ENCODE measurements at places on chromosomes 5 and 9.

DNA sequence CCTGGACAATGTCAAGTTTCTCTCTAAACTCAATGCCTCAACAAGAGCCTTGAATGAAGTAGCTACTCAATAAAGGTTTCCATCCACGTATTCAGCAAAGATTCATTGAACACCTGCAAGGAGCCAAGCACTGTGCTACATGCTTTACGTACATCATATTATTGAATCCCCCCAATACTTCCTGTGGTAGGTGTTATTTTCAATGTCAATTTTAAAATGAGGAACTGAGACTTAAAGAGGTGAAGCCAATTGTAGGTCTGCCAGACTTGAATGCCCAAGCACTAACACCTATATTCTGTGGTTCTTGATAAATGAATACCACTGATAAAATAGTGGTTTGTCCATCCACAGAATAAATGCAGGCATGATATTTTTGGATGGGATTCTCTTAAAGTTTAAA, 162.3 kb downstream of the DRD1 start:
- DNase-seq, result no peak

DNA sequence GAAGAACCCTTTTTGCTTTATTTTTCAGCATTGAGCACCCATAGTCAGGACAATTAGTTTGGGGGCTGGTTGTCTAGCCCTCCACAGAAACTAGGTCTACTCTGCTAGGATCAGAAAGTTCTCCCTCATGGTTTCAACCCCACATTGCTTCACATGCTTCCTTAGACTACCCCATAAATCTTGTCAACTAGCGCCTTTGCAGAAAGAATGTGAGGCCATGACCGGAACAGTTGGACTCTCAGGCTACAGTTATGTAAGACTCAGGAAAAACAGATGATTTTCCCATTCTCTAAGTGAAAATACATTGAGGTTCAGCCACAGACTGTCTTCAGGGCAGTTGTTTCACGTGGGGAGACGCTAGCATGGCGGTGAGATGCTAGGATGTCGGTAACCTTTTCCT, 255.6 kb downstream of the NR3C1 start:
- no peak for DNase-seq

- DNase-seq, result no peak
Measured at GRCh38 chr5:172806897-172807672, 27.0 kb upstream of the ERGIC1 start.

DNA sequence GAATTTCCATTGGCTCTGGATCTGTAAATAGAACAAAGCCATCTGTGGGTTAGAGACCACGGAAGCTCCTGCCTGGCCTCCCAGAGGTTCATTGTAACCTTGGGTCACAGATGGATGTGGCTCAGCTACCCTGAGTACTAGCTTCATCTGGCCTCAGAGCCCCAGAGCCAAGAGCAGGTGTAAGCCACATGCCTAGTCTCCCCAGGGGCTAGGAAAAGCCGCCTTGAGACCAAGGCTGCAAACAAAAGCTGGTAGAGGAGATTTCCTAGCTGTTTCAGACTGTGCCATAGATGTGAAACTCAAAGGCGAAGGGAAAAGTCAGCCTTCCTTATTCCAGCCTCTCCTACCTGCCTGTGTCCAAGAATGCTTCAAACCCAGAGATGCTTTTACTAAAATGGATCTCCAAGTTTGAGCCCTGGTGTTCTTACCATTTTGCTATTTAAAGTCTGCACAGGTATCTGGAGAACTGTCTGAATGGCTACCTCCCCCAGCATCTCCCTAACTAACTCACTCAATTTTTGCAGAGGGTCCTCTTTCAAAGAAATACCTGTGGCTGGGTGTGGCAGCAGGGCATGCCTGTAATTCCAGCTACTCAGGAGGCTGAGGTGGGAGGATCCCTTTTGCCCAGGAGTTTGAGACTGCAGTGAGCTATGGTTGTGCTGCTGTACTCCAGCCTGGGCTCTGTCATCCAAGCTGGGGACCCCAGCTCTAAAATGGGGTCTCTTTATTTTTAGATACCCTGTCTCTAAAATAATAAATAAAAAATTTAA, 42.3 kb upstream of the MAP1B start:
- no peak for DNase-seq

DNA sequence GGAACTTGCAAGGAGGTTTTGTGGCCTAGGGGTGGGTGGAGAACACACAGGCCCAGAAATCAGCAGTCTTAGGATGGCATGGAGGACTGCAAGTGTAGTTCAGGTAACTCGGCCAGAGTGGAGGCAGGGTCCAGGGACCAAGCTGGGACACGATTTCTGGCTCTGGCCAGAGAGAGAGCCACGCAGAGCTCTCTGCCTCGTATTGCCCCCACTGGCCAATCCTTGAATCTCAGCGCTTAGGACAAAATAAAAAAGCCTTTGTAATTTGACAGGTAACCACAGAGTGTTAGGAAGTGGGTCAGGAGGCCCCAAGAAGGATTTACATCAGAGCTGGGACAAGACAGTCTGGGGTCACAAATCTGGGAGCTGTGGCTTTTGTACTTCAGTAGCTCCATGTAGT, 11.7 kb downstream of the MAP3K1 start:
- DNase-seq, result no peak
